Stimulated activated CD8-positive, alpha-beta memory T cell treated with anti-CD3 and anti-CD28 coated beads, Interleukin-4, amount 100 ng/mL, for 1 hour (primary cell): ENCODE measurements at places on chromosomes 12 and 14.

DNA sequence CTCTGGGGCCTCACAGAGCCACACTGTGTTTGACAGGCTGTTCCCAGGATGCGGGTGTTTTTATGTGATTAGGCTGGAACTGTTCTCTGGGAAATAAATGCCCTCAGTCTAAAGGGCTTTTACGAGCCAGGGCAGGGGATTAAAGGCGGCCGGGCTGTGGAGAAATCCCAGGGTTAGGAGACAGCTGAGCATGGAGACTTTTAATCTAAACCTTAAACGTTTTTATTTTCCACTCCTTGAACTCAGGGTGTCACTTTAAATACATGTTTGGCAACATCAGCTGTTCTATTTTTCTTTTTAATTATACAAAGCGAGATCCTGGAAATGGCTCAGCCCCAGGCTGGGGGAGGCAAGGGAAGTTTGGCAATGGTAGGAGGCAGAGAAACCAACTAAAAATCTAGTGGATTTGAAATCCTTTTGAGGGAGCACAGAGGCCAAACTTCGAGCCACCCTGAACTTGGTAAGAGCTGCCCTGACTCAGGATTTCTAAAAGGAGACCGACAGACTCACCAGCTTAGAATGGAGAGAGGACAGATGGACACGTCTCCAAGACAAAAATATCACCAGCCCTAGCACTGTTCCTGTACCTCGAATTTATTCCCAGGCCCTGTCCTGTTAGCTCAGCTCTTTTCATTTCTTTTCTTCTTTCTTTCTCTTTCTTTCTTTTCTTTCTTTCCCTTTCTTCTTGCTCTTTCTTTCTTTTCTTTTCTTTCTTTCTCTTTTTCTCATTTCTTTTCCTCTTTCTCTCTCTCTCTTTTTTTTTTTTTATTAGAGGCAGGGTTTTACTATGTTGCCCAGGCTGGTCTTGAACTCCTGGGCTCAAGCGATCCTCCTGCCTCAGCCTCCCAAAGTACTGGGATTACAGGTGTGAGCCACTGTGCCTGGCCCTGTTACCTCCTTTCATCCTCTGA lies 15.8 kb upstream of the ORAI1 start:
- no peak for DNase-seq

GRCh38 chr12:112169966-112170365 lies 44.6 kb downstream of the TRAFD1 start:
- DNase-seq, result no peak

GRCh38 chr14:100767788-100768536 lies 41.3 kb downstream of the DLK1 start:
- DNase-seq, result no peak

- no peak for DNase-seq
These were observed 34.6 kb downstream of the CLIP1 start for GRCh38 chr12:122387887-122388286.

- DNase-seq, result no peak
These were observed 10.4 kb upstream of the SALL2 start for GRCh38 chr14:21536418-21537089.

GRCh38 chr12:49470986-49471385 lies 67.8 kb upstream of the KCNH3 start:
- DNase-seq, result no peak

DNA sequence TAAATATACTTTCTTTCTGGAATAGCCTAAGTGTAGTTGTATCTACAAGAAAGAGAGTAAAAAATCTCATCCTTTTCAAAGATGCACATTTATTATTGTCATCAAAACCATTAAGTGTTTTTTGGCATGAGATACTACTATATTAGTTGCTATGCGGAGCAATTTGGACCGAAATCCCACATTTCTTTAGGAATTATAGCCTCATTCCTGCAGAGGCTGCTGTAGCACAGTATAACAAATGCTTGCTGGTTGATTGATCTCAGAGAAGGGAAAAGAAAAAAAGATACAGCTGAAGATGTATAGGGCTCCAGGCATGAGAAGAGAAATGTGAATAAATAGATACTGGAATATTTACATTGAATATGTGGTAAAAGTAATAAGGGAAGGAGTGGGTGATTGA lies 36.0 kb downstream of the RHOJ start:
- DNase-seq, result no peak

DNA sequence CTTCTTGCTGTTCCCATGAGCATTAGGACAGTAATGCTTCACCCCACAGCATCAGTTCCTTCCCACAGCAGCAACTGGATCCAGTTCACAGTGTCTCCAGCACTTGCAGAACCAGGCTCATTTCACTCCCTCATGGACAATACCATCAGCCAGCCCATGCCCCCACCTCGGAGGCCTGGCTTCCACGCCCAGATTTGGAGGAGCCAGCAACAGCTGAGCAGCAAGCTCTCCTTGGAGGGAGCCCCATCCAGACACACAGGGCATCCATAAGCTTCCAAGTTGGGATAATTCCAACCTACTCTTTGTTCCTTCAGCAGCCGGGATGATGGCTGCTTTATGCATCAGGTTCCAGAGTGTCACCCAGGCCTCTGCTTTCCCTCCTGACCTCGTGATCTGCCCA lies 250.0 kb downstream of the GLT1D1 start:
- DNase-seq, result no peak

- DNase-seq, result no peak
These were observed 4.0 kb upstream of the RESF1 start for GRCh38 chr12:31954925-31955858.

- no peak for DNase-seq
These were observed 648.5 kb downstream of the RPS29 start for GRCh38 chr14:48937541-48938195.

- DNase-seq, result no peak
These were observed 83.4 kb downstream of the ADCK1 start for GRCh38 chr14:77883131-77883846.

DNA sequence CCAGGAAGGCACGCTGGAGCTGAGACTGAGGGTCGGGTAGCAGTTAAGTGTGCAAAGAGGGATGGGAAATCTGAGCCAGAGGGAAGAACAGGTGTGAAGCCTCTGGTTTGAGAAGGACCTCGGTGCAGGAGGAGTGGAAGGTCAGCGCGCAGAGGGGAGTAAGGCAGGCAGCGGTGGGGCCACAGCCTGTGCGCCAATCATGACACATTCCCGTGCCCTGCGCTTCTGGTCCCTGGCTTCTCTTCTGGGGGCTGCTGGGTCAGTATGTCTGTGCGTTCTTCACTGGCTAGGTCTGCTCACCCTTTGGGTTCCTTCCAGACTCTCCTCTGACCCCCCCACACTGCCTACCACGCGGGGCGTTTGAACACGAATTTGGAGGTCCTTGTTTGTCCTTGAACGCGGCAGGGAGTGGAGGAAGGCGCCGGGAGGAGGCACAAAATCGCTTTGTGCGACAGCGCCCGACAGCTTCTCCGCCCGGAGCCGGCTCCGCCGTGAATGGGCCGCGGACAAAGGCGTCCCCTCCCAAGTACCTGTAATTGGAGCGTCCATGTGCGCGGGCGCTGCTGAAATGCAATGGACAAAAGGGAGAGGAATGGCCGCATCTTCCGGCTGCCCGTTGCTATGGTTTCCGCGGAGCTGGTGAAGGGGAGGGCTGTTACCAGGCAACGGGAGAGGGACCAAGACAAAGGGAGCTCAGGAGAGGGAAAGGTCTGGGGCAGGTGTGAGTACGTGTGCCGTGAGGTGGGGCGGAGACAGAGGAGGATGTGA lies 207.2 kb upstream of the SRRM4 start:
- DNase-seq, result no peak

DNA sequence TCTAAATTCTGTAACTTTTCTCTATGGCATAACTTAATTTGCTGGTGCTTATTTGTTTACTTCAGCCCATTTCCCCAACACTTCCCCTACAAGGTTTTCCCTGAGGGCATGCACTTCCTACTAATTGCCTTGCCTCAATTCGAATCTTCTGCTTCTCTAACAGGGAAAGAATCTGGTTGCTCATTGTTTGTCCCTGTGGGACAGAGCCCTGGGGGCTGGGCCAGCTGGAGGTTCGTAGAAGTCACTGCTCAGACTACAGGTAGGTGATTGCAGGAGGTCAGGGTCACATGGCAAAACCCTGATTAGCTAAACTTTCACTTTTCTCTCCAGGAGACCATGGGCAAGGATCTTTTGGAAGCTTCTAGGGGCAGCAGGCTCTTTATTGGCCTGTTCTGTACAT lies 72.0 kb downstream of the ZFC3H1 start:
- no peak for DNase-seq
